ENCODE measurements at places on chromosomes 5 and 9.

DNA sequence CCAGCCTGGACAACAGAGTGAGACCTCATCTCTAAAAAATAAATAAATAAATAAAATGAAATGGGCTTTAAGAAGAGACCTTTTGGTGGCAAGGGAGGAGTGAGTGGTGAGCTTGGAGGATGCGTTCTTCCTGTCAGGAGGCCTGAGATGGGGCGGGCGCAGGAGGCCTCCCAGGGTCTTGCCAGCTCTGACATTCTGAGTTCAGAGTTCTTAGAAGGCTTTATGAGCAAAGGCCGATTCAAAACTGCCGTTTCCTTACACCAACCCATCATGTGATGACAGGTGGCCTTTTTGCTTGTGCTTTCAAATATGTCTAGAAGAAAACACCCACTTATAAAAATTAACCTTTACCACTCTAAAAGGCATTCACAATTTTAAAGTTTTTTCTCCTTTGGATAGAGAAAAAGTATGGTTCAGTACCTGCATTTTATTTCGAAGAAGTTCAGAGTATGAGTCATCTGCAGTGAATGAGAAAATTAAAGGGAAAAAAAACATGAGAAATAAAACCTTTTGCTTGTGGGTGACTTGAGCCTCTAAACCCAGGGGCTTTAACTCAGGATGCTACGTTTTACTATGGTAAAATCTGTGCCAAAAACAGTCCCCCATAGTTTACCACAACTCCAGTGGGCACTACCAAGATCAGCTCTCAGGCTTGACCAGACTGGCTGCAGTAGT lies 157.4 kb upstream of the OTULINL start:
- no peak for DNase-seq

DNA sequence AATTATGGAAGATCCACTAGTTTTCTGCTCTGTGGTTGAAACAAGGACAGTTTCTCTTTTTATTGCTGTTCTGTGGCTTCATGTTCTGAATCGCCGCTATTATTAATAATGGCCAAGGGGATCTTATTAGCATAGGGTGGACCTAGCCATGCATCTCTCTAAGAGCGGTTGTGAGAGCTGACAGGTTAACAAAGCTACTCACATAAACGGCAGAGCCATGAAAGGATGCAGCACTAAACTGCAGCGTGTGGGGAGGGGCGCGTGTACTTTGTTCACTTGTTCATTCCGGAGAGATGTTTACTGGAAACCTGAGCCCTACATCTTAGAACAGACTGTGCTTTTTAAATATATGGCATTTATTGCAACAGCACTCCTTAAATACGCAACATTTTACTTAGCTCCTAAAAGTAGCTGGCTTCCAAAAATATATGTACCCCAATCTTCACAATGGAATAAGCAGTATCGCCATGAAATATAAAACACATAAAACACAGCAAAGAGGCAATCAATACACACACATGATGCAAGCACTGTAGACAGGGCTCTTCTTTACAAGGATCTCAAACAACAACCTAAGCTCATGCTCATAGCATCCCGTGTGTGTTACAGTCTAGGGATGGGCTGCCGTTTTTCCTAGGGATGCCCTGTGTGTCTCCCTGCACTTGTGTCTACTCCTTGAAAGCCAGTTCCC lies 424.6 kb downstream of the MED10 start:
- no peak for DNase-seq

- no peak for DNase-seq
These were observed 15.7 kb downstream of the SPATA9 start for GRCh38 chr5:95667061-95667618.

DNA sequence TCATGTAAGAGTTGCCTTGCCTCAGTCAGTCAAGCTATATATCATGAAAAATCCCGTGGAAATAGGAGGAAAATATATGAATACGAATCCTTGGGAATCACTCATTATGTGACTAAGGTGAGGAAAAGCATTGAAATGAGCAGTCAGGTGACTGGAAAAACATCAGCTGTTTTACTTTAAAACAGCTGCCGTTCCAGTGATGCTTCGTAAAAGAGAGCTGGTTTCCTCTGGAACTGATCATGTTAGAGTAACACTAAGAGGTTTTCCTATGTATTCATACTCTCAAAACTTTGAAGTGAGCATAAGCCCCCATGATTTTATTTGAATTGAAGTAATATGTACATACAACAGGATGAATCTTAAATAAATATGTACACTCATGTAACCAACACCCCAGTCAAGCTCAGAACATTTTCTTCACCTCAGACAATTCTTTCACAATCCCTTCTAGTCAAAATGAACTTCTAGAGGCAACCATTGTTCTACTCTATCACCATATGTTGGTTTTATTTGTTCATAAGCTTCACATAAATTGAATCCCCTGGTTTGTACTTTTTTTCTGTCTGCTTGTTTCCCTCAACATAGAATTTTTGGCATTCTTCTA lies 107.7 kb downstream of the SLC25A46 start:
- DNase-seq: no peak

DNA sequence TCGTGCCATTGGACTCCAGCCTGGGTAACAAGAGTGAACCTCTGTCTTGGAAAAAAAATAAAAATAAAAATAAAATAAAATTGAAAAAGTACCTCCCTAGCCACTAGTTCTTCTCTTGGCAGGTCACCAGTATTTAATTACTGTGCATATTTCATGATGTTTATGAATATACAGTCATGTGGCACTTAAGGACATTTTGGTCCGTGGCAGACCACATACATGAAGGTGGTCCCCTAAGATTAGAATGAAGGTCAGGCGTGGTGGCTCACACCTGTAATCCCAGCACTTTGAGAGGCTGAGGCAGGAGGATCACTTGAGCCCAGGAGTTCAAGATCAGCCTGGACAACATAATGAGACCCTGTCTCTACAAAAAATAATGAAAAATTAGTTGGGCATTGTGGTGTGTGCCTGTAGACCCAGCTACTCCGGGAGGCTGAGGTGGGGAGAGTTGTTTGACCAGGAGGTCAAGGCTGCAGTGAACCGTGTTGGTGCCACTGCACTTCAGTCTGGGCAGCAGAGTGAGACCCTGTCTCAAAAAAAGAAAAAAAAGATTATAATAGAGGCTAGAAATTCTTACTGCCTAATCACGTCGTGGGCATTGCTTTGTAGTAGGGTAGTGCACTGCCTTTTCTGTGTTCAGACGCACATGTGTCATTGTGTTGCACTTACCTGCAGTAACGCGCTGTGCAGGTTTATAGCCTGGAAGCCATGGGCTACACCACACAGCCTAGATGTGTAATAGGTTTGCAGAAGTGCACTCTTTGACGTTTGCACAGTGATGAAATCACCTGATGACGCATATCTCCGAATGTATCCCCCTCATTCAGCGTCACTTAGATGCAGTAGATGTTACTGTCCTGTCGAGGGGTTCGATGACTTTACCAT lies 12.8 kb downstream of the EHMT1 start:
- DNase-seq: no peak

DNA sequence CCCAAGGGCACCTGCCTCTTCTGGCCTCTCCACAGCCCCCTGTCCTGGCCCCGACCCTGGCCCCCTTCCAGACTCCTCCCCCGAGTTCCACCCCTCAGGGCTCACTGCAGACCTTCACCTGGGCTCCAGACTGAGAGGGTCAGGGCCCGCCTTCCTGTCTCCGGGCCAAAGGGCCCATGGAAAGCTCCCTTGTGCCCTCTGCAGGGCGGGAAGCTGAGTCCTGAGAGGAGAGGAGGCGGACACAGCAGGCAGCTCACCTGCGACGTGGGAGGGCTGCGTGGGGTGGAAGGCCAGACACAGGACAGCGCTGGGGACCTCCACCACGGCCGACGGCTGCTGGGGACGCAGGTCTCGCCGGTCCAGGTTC lies 20.6 kb downstream of the DYNC2I2 start:
- DNase-seq: no peak
